Hindlimb muscle (tissue), 1 donor: ENCODE measurements at places on chromosomes 1 and 21.

- no peak for DNase-seq
Observed at GRCh38 chr21:38396325-38396724, 102.0 kb downstream of the ERG start.

GRCh38 chr1:17976854-17977253, 130.7 kb upstream of the IGSF21 start:
- no peak for DNase-seq

DNA sequence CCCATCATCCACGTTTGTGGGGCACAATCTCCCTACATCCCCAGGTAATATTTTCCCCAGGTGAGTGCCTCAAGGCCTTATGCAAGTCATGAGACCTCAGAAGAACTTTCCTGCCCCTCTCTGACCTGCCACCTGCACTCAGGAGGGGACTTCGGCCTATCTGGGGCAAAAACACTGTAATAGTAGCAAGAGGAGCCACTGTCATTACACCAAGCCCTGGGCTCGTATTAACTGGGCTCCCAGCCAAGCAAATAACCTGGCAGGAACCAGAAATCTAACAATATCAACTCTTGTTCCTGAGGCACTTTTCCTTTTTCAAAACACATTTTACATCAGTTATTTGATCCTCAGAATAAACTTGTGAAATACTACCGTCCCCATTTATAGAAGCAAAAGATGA, 30.9 kb downstream of the LAMB3 start:
- DNase-seq: no peak

- no peak for DNase-seq
Observed at GRCh38 chr1:234589854-234590620, 19.9 kb downstream of the IRF2BP2 start.

DNA sequence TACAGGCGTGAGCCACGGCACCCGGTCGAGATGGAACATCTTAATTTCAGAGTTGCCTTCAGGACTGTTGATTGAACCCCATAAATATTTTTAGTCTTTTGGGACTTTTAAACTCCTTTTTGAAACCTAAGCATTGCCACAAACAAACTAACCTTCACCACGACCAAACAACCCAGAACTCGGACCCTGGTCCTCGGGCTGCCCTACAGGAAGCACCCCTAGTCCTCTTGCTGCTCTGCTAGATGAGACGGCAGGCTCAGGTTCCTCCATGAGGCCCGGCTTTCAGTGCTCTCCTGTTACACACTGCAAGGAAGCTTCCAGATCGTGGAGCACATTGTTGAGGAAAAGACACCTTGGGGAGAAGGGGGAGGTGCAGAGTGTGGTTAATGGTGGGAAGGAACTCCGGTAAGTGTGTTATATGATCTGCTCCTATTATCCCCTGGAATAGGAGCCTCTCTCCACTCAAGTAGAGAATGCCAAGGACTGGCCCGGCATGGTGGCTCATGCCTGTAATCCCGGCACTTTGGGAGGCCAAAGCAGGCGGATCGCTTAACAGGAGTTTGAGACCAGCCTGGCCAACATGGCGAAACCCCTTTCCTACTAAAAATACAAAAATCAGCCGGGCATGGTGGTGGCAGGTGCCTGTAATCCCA, 5.7 kb downstream of the EPHX1 start:
- DNase-seq: no peak

DNA sequence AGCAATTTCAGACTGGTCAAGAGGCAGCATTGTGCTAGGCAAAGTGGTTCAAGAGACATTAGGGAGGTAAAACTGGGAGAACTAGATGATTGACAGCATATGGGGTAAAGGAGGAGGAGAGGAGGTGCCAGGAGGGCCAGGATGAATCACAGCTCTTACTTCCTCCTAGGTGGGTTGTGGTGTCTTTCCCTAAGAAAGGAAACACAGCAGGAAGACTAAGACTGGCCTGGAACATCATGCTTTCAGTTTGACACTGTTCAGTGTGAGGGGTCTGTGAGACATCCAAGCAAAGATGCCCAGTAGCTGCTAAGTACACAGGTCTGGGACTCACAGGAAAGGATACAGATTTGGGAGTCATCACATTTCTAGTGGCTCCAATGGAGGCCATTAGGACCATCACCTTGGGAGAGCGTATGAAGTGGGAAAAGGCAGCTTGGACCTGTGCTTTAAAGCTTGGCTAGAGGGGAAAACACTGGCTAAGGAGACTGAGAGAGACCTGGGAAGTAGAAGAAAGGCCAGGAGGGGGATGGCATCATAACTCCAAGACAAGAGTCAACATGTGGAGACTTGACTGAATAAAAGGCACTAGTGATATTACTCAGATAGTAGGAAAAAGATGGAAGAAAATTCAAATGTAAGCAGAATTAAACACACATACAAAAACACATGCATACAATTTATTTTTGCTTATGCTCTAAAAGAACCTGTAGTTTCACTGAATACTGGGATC, 17.3 kb downstream of the CD58 start:
- no peak for DNase-seq

DNA sequence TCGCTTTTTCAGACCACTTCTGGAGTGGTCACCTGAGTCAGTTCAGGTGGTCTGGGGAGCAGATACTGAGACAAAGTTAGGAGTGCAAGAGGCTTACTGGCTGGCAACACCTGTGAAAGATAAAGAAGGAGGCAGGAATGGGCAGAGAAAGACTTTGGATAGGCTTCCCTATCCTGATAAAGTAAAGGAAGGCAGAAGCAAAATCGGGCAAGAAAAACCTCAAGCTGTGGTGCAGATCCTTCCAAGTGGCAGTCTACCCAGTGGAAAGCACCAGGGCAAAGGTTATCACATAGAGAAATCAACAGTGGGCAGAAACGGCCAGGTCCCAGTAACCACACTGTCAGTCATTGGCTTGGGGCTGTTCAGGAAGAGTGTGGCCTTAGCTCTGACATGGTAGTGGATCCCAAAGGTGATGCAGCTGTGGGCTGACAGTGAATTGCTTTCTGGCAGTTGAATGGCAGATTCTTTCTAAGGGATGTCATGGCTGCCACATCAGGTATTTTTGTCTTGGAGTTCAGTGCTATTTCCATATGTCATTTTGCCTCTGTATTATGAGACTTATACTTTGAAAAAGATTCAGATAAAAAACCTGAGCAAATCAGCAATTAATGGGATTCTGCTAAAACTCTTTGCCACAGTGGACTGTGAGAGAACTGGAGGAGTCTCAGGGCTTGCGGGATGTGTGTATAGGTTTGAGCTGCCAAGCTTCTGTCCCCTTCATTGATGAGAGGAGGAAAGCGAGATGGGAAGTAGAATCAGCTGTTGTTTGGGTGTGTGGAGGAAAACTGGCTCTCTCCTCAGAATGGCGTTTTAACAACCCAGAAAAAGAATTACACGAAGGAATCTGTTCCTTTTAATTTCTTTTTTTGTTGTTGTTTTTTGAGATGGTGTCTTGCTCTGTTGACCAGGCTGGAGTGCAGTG, 8.1 kb upstream of the CGN start:
- no peak for DNase-seq

DNA sequence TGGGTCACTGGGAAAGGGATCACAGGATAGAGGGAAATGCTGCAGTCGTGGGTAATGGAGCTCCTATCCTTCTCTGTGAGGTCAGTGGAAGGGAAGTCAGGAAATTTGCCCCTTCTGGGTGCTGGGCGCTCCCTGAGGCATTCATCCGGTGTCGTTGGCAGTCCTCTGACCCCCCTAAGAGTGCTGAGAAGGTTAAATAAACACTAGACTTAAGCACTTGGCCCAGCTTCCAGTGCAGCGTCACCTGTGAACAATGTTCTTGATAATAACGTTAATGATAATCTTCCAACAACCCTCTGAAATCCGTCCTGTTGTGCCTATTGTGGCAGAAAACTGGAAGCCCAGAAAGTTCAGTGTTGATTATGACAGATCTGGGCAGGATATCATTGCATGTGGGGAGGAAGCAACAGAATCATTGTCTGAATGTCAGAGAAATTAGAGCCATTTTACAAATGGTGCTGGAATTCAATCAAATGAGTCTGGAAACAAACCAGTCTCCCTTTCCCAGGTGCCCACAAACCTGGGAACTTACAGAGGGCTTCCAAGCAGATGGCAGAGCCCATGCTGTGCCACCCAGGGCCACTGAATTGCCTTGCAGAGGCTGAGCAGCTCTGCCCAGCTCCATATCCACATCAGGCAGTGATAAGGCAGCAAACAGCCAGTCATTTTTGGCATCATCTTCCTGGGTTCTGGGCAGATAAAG, 216.8 kb downstream of the KAZN start:
- DNase-seq: no peak

DNA sequence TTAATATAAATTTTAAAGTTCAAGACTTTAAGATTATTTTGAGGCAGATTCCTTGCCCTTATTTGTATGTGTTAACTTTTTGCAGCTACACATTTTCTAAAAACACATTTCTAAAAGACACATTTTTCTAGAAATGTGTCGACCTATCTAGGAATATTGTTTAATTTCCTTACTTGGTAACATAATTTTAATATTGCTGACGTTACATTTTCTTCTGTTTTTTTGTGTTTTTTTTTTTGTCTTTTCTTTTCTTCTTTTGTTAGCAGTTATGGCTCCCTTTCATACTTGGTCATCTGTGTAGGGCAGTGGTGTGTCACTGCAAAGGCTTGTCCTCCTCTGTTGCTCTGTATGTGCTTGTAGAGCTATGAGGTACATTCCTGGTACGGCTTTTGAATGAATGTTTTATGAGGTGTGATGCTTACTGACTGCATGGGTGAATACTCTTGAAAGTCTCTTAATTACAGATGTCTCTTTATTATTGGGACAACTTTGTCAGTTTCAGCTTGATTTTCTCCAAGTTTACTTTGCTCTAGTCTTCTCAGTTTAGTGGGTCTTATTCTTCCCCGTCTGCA, 30.1 kb downstream of the LRRC8D start:
- no peak for DNase-seq

GRCh38 chr1:240282061-240282830, 190.6 kb downstream of the FMN2 start:
- no peak for DNase-seq

GRCh38 chr1:230728710-230729392, 14.9 kb upstream of the AGT start:
- no peak for DNase-seq

DNA sequence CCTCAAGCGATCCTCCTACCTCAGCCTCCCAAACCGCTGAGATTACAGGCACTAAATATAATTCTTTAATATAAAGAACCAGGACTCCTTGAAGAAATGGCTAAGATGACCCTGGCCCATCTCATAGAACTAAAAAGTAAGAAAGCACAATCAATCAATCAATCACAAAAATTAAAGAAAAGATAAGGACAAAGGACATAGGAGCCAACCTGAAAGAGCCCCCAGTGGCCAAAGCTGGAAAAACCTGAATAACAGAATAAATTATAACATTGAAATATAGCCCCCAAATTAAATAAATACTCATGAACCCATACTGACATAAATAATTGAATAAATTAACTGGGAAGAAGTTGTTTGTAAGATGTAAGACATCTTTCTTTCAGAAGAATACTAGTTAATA, 8.9 kb downstream of the NUP210L start:
- DNase-seq: no peak

GRCh38 chr1:165661703-165662102, 30.7 kb downstream of the MGST3 start:
- no peak for DNase-seq

DNA sequence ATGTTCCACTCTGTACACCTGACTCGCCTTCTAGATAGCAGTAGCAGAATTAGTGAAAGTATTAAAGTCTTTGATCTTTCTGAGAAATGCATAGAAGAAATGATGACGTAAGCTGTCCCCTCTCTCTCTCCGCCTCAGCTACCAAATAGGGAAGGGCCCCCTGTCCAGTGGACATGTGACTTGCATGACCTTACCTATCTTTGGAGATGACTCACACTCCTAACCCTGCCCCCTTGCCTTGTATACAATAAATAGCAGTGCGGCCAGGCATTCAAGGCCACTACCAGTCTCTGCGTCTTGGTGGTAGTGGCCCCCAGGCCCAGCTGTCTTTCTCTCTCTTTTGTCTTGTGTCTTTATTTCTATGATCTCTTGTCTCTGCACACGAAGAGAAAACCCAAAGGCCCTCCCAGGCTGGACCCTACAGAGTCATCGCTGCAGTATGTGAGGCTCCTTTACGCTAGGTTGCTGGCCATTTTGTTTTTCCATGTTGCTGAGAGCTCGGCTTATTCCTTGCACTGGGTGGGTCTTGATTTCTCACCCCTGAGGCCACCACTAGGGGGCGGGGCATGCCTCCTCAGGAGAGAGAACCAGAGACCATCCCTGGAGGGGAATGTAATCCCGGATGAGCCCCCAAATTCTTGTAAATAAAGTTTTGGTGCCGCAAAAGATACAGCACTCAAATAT, 16.0 kb upstream of the ZBTB8B start:
- no peak for DNase-seq

DNA sequence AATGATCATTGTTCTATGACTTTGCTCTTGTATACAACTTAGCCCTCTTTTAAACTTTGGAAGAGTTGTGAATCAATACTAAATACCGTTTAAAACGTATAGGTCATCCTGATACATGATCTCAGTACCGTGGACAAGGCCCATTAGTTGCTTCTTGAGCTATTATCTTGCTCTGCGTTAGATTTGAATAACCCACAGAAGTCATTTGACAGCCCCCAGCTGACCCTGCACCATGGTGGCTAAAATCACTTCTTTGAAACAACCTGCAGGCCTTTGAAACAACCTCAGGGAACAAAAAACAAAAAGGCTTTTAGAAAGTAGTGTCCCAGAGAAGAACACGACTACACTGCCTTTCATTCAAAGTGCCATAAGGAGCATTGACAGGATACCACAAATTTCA, 473.0 kb upstream of the ADGRL2 start:
- DNase-seq: no peak

- DNase-seq: peak; percentile 68
Observed at GRCh38 chr1:44926311-44926781, 60.0 kb downstream of the EIF2B3 start.

- DNase-seq: no peak
Observed at GRCh38 chr1:206952171-206952570, 5.9 kb upstream of the PIGR start.

- no peak for DNase-seq
Observed at GRCh38 chr1:51534447-51534846, 15.4 kb upstream of the EPS15 start.

- no peak for DNase-seq
Observed at GRCh38 chr1:204258213-204259115, 44.7 kb upstream of the GOLT1A start.

DNA sequence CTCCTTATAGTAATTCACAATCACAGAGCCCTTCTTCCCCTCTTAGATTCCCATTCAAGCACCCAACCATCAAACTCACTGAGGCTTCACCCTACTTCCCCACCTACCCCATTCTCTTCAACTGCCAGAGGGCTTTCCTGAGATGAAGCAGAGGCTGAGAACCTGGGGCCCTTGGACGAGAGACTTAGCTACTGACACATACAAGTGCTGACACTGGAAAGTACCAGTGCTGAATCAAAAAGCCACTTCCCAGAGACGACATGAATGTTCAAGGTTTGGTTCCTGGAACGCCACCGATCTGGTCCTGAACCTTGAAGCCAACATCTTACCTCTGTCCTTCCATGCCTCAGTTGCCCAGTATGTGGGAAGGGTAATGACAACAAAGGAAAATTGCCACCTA, 16.6 kb upstream of the RAP1A start:
- no peak for DNase-seq

GRCh38 chr1:232880354-232880753, 70.1 kb upstream of the NTPCR start:
- DNase-seq: no peak
